ENCODE measurements at places on chromosomes 6 and 20.

GRCh38 chr6:110705543-110705942, 109.7 kb downstream of the CDK19 start:
- DNase-seq: no peak

GRCh38 chr6:30357678-30358540, 13.0 kb downstream of the RPP21 start:
- no peak for DNase-seq

DNA sequence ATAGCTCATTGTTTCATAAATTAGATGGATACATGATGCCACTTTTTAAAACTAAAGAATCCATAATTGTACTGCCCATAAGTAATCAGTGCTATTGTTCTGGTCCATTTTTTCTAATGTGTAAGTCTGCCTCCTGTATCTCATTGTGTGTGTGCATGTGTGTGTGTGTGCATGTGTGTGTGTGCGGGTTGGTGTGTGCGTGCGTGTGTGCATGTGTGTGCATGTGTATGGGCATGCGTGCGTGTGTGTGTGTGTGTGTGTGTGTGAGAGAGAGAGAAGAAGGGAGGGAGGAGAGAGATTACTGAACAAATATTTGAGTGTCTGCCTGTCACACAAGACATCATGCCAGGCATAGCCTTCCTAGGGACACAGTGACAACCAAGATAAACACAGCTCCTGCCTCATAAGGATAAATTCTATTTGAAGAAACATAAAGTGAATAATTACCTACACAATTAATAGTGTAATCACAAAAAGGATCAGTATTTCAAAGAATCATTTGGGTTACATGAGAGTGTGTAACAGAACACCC, 33.2 kb upstream of the RPS6KA2 start:
- DNase-seq: no peak

GRCh38 chr6:73353636-73354593, at the start of gene DPPA5:
Gene DPPA5, minus strand, starts transcription at chr6:73354276. Its CDS starts 51 bp downstream, at chr6:73354225.
- DNase-seq: no peak

GRCh38 chr6:106411643-106412200, 51.2 kb downstream of the CRYBG1 start:
- DNase-seq: no peak

- no peak for DNase-seq
Measured at GRCh38 chr20:39136798-39137197, 174.7 kb downstream of the DHX35 start.

DNA sequence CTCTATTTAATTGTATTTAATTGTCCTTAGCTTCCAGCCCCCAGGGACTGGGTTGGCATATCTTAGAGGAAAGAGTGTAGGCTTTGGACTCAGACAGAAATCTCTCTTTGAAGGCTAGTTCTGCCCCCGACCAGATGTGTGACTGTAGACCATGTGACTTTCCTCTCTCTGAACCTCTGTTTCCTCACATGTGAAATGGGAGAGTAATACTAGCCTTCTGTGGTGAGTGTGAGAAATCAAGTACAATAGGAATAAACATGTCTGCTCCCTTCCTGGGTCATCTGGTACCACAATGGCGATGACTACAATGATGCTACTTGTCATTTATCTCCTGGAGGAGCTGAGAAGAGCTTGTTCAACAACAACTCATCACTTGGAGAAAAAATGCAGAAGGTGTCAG, 179.9 kb downstream of the LRFN2 start:
- DNase-seq: no peak

- DNase-seq: no peak
Measured at GRCh38 chr6:158628542-158628941, 16.0 kb downstream of the DYNLT1 start.

GRCh38 chr6:52745764-52746201, 17.5 kb downstream of the GSTA2 start:
- no peak for DNase-seq

DNA sequence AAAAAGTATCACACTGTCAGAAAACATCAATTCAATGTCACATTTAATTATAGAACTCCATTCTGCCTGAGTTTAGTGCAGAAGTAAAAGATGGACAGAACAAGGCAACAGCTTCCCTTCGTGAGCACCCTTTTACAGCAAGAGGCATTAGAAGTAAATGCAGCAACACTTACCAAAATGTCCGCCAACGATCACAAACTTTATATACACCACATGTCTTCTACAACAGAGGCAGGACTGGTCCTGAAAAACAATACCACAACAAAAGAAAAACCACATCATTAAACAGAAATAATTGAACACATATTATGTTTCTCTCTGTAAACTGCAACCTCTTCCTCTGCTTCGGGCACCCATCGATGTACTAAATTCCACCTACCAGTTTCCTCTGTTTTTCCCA, 92.9 kb downstream of the FYN start:
- no peak for DNase-seq

DNA sequence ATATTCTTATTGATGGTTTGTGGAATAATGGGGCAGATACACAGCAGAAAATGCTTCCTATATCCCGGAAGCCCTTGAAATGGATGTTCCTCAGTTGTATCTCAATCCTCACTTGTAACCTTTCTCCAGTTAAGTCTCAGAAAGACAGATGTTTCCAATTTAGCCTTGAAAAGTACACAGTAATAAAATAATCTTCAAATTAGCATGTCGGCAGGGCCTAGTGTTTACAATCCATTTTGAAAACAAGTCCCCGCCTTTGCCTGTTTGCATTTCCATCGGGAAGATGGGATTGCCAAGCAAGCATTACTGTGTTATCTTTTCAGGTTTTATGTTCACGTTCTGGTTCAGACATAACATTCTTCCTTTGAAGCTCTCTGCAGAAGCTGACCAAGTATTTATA, 41.5 kb downstream of the SNRNP48 start:
- DNase-seq: no peak

GRCh38 chr6:41805830-41806774, 18.6 kb downstream of the TOMM6 start:
- DNase-seq: no peak

DNA sequence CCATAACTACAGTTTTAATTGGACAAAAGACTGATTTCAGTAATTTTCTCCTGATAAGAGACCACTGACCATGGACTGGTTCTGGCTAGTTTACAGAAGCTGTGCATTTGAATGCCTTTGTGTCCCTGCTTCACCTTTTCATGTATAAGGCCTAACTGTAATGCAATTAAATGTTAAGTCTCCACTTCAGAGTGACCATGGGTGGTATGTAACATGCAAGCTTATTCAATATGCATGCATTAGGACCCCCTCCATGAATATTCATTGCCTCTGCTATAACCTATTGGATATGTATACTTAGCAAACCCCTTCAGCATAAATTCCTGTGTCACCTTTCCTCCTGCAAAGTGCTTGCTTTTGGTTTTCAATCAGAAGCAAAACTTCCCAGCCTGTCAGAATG, 2.2 kb downstream of the UBD start:
- no peak for DNase-seq

GRCh38 chr20:63544241-63544957, 3.1 kb downstream of the SRMS start:
- DNase-seq: no peak

GRCh38 chr6:109507490-109508072, 24.6 kb upstream of the ZBTB24 start:
- DNase-seq: no peak

DNA sequence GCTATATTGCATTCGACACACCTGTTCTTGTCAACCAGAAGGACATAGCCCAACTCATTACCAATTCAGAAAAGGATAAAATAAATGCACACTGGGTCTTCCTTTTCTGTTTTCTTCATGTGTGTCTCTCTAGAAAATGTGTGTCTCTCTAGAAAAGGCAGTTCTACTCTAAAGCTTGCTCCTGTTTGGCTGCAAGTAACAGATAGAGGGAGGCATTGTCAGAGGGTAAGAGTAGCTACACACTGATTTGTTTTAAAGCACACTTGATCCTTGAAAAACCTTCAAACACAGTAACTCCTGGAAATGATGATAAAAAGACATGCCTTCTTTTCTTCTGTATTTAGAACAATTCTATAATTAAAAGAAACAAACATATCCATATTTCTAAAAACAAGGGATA, 21.3 kb downstream of the GRM1 start:
- no peak for DNase-seq

- DNase-seq: no peak
Measured at GRCh38 chr6:109202409-109203264, 107.3 kb downstream of the CEP57L1 start.

- DNase-seq: peak; percentile 70
Measured at GRCh38 chr6:90233994-90234393, 62.6 kb downstream of the BACH2 start.

GRCh38 chr6:168507297-168507696, 66.3 kb downstream of the SMOC2 start:
- DNase-seq: no peak

- DNase-seq: no peak
Measured at GRCh38 chr6:105850261-105851112, 235.6 kb upstream of the PRDM1 start.

DNA sequence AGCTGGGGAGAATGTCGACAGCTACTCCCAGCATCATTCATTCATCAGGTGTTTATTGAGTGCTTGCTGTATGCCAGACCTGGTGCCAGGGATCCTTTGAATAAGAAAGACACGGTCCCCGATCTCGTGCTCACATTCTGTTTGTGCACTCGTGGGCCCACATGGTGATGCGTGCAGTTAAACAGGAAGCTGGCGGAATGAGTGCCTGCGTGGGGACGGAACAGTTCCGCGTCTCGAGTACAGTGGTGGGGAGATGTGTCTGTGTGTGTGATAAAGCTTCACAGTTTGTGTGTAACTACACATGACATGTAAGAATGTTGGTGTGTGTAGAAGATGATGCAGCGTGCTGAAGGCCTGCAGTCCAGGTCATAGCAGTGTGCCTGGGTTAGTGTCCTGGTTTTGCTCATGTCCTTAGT, 6.5 kb downstream of the RBM38 start:
- DNase-seq: no peak

GRCh38 chr6:41785689-41786450, 1.6 kb upstream of the TOMM6 start:
- no peak for DNase-seq

GRCh38 chr6:38507173-38507572, 132.6 kb downstream of the BTBD9 start:
- no peak for DNase-seq

DNA sequence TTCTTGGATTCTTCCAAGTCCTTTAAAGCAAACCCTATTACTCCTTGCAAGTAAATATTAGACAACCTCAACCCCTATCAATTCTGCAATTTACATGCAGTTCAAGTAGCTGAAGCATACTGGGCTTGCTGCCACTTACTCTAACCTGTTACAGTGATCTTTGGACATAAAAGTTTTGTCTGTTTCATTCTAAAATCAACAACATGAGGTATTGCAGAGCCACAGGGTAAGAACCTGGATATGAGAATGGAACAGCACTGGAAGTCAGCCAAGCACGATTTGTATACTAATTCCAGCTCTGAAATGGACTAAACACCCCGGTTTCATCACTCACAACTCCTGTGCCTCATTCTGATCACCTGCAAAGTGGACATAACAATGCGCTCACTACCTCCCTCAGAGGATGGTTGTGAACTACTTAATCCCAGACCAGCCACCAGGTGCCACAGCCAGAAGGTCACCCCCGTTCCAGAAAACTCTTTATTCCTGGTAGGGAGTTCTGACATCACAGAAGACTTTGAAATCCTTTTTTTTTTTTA, 270.0 kb downstream of the ADGB start:
- DNase-seq: no peak

DNA sequence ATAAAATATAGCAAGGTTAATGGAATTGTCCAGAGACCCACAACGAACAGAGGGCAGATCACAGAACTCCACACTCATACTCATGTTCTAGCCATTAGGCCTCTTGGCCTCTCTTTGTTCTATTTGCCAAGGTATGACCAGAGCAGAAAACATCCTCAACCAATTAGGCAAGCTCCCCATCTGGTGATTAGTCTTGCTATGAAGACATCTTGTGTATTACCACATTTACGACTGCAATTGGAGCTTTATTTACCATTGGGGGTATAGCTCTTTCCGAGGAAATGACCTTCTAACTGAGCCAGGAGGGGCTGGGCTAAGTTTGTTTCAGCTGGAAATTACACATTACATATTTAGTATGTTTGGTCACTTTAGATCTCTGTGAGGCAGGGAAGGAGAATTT, 593.9 kb downstream of the CD109 start:
- DNase-seq: no peak

- DNase-seq: no peak
Measured at GRCh38 chr20:11810311-11811083, 107.2 kb upstream of the BTBD3 start.

DNA sequence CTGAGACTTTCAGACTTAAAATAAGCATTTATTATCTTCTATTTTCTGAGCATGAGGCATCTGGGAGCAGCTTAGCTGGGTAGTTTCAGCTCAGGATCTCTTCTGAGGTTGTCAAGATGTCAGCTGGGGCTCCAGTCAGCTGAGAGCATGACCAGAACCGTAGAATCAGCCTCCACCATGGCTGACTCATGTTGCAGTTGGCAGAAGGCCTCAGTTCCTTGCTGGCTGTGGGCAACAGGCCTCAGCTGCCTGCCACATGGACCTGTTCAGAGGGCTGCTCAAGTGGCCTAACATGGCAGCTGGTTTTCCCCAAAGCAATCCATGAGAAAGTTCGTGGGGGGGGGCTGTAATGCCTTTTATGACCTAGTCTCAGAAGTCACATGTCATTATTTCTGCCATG, 142.3 kb downstream of the LY86 start:
- DNase-seq: no peak

DNA sequence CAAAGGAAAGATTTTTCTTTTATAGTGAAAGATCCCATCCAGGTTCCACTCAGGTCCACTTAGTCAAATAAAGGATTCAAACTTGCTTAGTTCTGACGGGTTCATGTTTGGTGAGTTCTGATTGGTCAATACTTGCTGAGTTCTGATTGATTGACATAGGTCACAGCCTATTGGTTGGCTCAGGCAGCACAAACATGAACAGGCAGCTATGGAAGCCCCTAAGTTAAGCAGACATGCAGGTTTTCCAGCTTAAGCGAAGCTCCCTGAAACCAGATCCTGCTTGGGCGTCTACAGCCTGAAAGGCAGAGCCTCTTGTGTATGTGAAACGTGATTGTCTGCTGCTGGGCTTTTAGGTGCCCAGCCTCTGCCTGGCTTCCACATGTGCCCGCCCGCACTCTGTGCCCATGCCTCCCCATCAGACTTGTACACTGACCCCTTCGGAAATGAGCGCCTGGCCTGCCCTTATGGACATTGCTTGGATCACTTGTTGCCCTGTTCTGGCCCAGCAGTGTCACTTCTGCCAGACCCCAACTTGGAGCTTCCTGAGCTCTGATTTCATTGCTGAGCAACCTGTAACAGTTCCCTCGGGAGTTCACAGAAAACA, 45.4 kb upstream of the ECI2 start:
- no peak for DNase-seq
